HCT116 (cell line): ENCODE measurements at places on chromosomes 12 and 14. TPM values are rescaled to one million over a fixed set of nuclear protein-coding genes. Genes with fewer than 3 reads are reported as not detected.

DNA sequence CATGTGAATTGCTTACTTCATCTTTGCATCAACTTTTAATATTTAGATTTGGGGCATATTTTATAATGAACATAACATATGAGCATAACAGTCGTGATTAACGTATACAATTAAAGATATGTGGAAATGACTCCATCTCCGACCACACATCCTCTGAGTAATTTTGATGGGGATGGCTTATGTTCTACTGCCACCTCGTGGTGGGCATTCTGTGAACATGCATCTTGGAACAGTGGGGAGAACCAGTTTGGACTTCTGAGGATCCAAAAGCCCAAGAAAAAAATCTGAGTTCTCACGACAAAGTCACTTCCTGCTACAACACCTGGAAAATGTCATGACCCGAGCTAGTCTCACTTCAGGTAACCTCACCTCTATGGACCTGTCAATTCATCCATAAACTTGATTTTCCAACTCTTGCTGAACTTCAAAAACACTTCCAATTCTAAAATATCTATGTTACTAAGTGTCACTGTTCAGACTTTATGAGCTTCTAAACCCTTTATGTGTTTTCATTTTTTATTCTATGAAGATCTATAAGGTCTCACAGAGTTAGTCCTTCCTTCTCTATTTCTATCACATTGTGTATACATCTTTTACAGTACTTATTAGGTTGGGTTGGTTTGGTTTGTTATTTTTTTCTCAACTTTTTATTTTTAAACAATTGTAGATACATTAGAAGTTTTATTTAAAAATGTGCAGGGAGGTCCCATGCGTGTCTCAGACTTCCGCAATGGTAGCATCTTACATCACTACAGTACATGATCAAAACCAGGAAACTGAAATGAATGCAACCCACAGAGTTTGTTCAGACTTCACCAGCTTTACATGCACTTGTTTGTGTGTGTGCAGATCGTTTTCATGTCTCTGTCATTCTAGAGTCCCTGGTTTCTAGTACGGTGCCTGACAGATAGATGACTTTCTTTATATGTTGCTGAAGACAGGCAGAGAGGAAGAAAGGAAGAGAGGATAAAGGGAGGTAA lies 38.2 kb upstream of the STAB2 start:
- DNase-seq: peak; percentile 73

GRCh38 chr12:49673446-49674317 lies 33.5 kb downstream of the FMNL3 start:
- DNase-seq: no peak

GRCh38 chr12:89880690-89881350 lies 172.2 kb upstream of the ATP2B1 start:
- no peak for DNase-seq

DNA sequence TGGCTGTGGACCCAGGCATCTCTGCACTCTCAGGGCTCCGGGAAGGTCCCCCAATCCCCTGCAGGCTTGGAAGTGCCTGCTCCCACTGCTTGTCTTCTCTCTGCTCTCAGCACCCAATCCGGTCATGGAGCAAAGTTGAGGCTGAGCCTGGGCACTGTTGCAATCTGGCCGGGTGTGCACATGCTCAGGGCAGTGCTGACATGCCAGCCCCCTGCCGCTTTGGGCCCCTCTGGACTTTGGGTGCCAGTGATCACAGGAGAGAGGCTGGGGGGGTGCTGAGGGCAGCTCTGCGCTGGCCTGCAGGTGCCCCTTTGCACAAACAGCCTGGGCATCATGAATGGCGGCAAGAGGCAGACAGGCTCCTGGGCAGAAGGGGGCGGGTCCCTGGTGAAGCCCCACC lies 85.4 kb upstream of the OSBPL8 start:
- no peak for DNase-seq

GRCh38 chr12:2679068-2679815 lies 115.5 kb upstream of the FKBP4 start:
- no peak for DNase-seq

- no peak for DNase-seq
Observed at GRCh38 chr12:120668868-120669840, 17.8 kb upstream of the MLEC start.

DNA sequence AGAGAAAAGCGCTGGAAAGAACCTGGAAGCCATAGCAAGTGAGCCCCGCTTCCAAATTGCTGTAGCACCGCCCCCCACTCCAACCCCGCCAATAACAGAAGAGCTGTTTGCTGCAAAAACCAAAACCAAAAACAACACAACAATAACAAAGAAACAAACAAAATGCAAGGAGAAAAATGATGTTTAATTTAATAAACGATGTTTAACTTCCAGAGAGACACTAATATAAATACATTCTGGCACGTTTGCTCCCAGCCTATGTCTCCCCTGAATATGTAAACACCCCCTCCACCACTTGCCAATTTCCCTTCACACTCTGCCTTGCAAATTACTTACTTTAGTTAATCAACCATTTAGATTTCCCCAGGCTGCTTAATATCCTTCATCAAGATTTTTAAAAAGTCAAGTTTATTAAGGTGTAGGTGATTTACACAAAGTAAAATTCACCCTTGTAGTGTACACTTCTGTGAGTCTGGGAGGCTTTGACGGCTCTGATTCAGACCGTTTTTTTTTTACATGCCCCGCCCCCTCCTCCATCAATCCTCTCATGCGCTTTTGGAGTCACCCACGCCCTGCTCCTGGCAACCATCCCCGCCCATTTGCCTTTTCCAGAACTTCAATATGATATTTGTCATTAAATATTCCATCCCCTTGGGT lies 482 bp upstream of the IFI27L2 start:
- DNase-seq: peak; percentile 56

GRCh38 chr12:54419088-54419887 lies at the start of gene ITGA5:
Gene ITGA5, minus strand, starts transcription at chr12:54419266. Its CDS starts 68 bp downstream, at chr12:54419198.
- DNase-seq: peak; percentile 18

DNA sequence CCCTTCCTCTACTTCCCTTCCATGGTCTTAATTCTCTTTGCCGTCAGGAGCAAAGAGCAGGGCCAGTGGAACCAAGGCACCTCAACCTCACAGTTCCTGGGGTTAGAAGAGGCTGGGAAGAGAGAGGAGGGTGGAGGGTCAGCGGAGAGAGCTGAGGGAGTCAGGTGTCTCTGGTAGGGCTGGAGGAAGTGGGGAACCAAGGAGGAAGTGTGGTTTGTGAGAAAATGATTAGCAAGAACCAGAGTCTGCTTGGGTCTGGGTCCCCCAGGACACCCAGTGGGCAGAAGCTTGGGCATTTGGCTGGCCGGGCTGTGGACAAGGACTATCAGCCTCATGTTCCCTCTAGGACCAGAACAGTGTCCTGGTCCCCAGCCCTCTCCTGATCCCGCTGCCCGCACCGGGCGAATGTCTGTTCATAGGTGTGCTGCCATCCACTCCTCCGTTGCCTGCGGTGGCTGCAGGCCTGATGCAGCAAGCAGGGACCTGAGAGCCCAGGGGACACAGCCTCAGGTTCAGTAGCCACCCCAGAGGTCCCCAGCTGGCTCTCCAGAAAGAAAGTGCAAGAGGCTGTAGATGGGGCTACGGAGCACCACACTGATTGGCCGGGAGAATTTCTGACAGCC lies 2.3 kb downstream of the HOXC12 start:
- DNase-seq: no peak

DNA sequence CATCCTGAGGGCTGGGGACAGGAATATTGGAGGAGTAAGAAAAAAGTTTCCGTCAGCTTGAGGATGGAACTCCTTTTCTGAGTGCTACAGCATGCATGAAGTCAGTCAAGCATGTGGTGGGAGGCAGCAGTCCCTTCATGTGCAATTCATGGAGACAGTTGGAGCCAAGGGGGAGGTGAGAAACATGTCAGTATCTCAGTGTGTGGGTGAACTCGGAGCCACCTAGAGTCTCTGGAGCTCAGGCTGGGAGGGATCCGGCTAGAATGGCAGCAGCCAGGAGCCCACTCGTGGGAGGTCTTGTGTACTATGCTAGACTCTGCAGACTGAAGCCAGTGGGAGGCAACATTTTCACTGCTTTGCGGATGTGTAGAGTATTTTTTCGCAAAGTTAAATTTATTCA lies 60.3 kb downstream of the AVPR1A start:
- no peak for DNase-seq

GRCh38 chr14:104927901-104928300 lies 3.2 kb downstream of the PLD4 start:
- DNase-seq: no peak

- no peak for DNase-seq
Observed at GRCh38 chr12:4133636-4134447, 139.7 kb upstream of the CCND2 start.

- no peak for DNase-seq
Observed at GRCh38 chr12:659090-659683, 4.1 kb downstream of the NINJ2 start.

DNA sequence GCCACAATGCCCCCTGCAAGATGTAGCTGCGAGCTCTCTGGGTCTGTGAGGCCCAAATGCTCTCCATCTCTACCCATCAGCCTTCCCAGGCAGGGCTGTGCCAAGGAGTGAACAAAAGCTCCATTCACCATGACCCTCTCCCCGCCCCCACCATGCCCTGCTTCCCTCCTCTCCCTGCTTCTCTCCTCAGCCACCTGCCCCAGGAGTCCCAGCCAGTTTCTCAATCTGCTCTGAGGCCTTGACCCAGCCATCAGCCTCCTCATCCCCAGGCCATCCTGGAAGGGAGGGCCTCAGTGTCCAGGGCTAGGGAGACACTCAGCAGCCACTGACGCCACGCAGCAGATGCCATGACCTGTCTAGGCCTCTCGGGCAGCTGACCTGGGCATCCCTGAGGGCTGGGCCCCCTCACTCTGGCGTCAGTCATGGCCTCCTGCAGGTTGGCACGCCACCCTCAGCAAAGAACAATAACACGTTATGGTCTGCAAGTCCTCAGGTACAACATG lies 8.5 kb upstream of the KRT5 start:
- no peak for DNase-seq

- no peak for DNase-seq
Observed at GRCh38 chr12:129110575-129110974, 257.3 kb downstream of the GLT1D1 start.

GRCh38 chr12:109253913-109254544 lies 55.1 kb downstream of the FOXN4 start:
- DNase-seq: no peak

- no peak for DNase-seq
Observed at GRCh38 chr14:42159138-42159537, 552.5 kb downstream of the LRFN5 start.

- DNase-seq: no peak
Observed at GRCh38 chr12:94674051-94674451, 23.7 kb upstream of the TMCC3 start.

GRCh38 chr12:104649921-104650320 lies 193.2 kb downstream of the CHST11 start:
- no peak for DNase-seq

DNA sequence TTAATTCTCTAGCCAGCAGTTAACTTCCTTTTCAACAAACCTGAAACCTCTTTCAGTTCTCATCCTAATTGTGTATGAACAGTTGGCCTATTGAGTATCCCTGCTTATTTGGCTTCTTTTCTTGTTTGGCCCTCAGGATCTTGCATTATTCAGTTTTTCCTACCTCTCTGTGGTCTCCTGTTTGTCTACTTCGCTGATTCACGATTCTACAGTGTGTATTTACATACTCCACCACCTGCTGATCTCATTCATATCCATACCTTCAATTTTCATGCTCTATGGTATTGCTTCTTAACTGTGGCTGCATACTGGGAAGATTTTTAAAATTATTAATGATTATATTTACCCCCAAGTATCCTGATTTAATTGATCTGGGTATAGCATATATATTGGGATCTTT lies 56.4 kb downstream of the RASSF9 start:
- DNase-seq: no peak

DNA sequence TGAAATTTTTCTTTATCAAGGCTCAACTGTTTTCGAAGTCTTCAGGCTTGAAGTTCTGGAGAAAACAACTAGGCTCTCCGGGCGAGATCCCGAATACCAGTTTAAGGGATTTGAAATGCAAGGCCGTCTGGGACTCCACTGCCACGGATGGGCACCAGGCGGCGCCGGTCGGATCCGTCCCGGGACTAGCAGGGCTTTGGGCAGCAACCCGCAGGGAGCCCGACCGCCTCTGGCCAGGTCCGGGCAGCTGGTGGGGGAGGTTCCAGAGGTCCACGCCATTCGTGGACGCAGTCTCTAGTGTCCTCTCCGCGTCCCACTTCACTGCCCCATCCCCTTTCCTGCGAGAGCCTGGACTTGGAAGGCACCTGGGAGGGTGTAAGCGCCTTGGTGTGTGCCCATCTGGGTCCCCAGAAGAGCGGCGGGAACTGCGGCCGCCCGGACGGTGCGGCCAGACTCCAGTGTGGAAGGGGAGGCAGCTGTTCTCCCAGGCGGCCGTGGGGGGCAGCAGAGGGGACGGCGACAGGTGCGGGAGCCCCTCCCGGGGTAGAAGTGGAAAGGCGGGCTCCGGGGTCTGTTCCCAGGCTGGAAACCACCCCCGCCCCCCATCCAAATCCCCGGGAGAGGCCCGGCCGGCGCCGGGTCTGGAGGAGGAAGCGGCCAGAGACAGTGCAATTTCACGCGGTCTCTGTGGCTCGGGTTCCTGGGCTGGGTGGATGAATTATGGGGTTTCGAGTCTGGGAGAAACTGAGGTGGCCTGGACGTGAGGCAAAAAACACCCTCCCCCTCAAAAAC lies 838 bp upstream of the ERBB3 start:
- peak; percentile 83 for DNase-seq

- DNase-seq: no peak
Observed at GRCh38 chr12:109677279-109677691, 36.3 kb upstream of the FAM222A start.

DNA sequence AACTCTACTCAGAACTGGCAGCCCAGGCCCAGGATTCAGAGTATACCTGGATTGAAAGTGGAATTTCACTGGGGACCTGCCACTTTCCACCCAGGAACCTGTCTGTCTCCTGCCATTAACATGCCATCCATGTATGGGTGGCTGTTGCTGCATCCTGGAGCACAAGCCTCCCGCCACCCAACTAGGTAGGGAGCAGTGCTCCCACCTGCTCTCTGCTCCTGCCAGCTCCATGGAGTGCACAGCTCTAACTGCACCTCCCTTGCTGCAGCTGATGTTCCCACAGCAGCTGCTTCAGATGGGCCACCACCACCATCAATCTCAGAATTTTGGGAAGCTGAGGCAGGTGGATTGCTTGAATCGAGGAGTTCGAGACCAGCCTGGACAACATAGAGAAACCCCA lies 17.1 kb upstream of the NTS start:
- no peak for DNase-seq

DNA sequence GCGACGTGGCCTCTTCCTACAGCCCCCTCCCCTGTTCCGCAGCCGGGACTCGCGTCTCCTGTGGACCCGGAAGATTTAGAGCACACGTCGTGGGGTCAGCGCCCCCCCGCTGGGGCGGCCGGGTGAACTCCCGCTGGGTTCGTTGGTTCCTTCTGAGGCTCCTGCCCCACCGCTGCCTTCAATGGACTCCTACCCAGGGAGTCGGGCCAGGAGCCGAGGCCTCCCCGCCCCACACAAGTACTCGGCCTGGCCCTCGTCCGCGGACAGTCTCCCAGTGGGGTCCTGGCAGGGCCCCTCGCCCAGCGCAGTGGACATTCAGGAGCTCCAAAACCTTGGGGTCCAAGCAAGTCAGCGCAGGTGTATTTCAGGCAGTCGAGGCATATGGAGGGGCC lies 1.2 kb downstream of the MMP17 start:
- no peak for DNase-seq

- no peak for DNase-seq
Observed at GRCh38 chr12:92363295-92364146, 217.9 kb upstream of the BTG1 start.

The CPNE6 gene
- not detected for total RNA-seq

The CYP27B1 gene
- total RNA-seq: 11.6 TPM

The HHIPL1 gene
- total RNA-seq: not detected

The SLCO1C1 gene
- total RNA-seq: not detected

The ISM2 gene
- not detected for total RNA-seq

The ETV6 gene
- total RNA-seq: 14.1 TPM

The ACSM4 gene
- not detected for total RNA-seq

The BBOF1 gene
- total RNA-seq: 4.0 TPM

The APOF gene
- 0.17 TPM for total RNA-seq
